ENCODE measurements at places on chromosomes 5 and 9.

DNA sequence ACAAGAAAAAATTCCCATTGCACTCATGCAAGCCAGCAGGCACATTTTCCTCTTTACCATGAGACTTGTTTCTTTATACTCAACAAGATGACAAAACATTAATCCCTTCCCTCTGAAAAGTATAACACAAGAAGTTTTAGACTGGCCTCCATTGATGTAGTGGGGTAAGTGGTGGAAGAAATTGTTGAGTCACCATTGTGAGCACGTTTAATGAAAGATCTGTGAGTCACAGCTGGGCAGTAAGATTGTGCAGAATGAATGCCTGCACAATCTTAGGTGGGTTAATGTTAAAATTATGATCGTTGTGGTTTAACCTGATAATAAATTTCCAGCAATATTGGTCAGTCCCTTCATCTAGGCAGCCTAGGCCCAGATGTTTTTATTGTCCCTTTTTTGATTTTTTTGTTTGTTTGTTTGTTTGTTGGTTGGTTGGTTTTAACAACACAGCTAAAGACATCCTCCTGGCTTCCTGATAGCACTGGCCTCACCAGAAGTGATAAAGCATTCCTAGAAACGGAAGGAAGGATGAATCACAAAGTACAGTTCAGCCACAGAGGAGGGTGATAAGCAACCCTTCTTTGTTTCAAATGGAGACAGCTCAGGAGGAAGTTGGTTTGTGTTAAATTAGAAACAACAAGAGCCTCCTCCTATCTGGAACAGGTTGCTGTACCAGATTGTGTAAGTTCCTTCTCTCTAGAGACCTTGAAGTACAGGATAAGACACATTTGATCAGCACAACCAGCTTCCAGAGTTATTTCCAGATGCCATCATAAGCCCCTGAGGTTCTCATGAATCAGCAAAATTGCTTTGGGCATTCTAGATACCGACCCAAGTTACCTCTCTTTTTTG, 40.3 kb downstream of the SLC24A2 start:
- DNase-seq, result no peak

- DNase-seq, result no peak
Observed at GRCh38 chr5:126248611-126249010, 174.6 kb upstream of the GRAMD2B start.

DNA sequence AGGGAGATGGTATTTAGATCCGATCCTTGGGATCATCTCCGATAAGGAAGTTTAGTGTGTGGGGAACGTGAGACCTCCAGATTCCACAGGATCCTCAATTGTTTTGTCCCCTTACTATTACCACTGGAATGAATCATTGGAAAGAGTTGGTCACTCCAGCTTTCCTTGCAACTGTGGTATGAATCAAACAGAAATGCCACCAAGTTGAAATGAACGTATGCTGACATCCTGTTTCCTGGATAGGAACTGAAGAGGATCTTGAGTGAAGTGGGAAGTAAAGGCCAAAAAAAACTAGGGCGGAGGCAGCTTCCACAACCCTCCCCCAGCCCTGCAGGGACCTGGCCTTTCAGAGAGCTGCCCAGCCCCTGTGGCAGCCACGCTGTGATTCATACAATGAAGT, 23.9 kb downstream of the IRX1 start:
- no peak for DNase-seq

DNA sequence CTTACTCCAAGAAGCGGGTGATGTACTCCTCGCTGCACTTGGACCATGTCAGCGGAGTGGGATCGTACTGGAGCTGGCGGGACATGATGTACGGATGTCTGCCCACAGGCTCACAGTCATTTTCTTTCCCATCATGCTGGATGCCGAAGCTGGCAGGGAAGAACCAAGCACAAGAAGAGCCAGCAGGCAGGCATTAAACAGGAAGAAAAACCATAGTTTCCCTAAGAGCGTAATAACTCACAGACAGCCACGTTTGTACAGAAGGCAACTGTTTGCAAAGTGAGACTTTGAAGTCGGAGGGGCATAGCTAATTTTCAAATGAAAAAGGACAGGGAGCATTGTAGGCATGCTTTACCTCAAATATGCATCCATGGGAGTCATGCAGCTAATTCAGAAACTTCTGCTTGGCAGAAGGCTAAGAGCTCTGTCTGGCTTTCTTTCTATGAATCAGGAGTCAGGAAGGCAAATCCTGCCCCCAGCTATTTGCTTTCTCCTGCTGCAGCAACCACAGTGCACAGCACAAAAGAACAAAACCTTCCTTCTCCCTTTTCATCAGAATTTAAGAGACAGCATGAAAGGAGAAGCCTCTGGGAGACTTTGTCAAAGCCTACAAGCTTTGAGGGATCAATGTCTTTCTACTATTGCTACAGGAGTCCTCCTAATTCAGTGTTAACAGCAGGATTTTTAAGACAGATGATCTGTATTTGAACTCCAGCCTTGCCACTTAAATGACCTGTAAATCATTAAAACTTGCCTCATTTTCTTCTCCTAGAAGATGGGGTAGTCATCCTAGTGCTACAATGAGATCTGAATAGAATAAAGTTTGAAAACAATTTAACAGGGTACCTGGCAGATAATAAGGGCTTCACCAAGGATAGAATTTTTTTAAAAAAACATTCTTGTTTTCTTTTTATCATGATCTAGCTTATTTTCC, 209.1 kb downstream of the TARS1 start:
- no peak for DNase-seq

Data from activated T-cell treated with anti-CD3 and anti-CD28 coated beads, Interleukin-2, amount 50 U/mL, for 72 hours (primary cell).